ENCODE measurements at places on chromosomes 13 and 19.

GRCh38 chr19:4504891-4505569, 13.3 kb downstream of the PLIN4 start:
- no peak for DNase-seq

GRCh38 chr19:16778796-16779411, 50.3 kb upstream of the SIN3B start:
- peak; percentile 30 for DNase-seq

DNA sequence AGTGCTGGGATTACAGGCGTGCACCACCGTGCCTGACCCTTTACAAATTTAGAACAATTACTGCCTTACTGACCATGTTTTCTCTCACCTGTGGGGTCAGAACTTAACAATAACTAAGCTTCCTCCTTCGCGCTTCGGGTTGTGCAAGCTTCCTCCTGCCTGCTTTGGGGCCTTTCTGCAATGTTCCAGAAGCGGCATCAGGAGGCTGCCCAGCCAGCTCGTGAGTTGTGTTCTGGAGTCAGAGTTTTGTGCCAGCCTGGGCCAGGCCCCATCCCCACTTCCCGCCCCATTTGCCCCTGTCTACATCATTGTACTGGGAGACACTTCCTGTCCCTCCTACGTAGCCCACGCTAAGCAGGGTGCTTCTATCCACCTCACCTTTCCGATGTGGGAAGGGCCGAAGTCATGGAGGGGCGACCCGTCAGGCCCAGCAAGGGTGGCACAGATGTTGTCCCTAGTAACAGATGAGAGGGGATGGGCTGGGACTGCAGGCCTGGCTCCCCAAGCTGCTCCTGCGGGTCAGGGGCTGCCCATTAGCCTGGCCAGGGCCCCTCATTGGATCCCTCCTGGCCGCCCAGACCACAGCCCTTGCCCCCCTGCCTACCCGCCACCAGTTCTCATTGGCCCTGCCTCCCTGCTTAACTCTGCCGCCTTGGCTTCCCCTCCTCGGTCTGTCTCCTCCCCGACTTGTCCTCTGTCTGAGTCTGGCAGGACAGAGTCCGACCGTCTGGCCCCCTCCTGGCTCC, 13.4 kb downstream of the UHRF1 start:
- no peak for DNase-seq

DNA sequence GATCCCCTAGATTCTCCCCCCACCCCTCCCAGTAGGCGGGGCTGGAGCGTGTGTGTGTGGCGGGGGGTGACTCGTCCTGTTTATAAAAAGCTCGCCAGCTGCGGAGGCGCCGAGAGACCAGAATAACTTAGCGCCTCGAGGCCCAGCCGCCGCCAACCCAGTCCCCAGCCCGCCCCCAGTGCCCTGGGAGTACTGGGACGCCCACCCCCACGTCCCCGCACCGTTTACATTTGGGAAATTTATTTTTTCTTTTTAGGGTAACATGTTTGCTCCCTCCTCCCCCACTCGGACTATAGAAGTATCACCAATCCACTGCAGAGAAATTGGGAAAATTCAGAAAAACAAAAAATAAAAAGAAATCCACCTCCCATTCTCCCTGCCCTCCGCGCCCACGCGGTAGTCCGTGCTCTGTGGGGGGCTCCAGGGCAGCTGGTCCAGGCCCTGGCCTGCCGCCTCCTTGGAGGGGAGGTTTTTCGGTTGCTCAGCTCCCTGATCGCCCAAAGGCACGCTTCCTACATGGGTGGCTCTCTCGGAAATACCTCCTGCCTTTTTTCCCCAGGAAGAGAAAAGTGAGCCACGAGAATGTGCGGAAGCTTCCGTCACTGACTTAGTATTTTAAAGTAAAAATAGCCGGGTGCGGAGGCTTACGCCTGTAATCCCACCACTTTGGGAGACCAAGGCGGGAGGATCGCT, 1.5 kb upstream of the RAB3A start:
- DNase-seq, result no peak

GRCh38 chr19:48877855-48878195, 5.6 kb downstream of the PPP1R15A start:
- no peak for DNase-seq

GRCh38 chr19:38057959-38058690, 151.1 kb downstream of the SIPA1L3 start:
- no peak for DNase-seq

GRCh38 chr13:66576381-66576780, 653.8 kb downstream of the PCDH9 start:
- no peak for DNase-seq

DNA sequence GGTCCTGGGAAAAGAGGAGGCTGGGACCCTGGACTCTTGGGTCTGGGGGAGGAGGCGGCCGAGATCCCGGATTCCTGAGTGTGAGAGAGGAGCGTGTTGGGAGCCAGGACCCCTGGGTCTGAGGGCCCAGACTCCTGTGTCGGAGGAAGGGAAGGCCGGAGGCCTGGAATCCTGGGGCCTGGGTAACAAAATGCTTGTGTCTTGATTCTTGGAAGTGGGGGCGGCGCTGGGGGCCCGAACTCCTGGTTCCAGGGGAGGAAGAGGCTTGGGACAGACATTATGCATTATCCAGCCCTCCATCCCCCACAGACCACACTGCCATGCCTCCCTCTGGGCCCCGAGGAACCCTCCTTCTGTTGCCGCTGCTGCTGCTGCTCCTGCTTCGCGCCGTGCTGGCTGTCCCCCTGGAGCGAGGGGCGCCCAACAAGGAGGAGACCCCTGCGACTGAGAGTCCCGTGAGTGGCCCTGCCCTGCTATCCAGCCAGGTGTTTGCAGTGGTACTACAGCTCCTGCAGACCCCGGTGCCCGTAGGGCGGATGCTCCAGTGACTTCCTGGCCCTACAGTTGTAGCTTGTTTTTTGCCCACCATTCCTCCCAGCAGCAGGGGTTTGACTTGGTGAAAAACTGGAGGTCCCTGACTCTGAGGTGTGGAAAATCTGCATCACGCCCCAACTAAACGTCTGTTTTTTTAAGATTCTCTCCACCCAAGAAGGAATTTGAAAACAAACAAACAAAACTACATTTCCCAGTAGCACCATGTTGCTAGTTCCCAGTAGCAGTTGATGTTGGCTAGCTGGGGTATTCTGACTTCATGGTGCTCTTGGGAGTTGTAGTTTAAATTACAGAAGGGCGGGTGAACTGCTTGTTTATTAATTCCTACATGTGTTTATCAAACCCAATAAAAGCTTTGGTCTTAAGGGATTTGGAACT, 630 bp downstream of the NUCB1 start:
- DNase-seq, result no peak

- no peak for DNase-seq
These were observed 268.7 kb downstream of the NHLRC3 start for GRCh38 chr13:39306639-39307589.

DNA sequence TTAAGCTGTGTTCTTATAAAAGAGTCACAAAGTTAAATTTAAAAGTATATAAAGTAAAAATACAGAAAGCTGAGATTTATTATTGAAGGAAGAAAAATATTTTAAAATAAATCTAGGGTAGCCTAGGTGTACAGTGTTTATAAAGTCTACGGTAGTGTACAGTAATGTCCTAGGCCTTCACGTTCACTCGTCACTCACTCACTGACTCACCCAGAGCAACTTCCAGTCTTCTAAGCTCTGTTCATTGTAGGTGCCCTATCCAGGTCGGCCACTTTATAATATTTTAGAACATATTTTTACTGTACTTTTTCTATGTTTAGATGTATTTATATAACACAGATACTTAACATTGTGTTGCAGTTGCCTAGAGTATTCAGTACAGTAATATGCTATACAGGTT, 47.4 kb downstream of the NDFIP2 start:
- DNase-seq, result no peak
